Left hindlimb (tissue), 1 donor: ENCODE measurements at places on chromosomes 12 and 14.

- DNase-seq = peak; percentile 34
Measured at GRCh38 chr14:100539003-100539660, 48.1 kb downstream of the BEGAIN start.

GRCh38 chr14:47085678-47086077 lies 434.1 kb upstream of the RPL10L start:
- no peak for DNase-seq

- DNase-seq = no peak
Measured at GRCh38 chr12:124364543-124364942, 69.7 kb downstream of the RFLNA start.

- no peak for DNase-seq
Measured at GRCh38 chr12:54427106-54427505, 8.0 kb upstream of the ITGA5 start.

DNA sequence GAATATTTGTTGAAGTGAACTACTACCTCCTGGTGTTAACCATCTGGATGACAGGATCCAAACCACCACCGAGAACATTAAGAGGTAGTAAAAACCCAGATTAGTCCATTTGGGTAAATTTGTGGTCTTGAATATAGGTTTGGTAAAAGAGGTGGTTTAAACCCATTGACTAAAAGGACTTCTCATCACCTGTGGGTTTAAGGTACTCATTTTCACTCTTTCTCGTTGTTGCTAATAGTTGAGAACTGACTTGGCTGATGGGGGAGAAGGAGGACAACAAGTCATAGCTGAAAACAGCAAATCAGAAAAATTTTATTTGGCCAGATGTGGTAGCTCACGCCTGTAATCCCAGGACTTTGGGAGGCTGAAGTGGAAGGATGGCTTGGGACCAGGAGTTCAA lies 59.2 kb downstream of the ACADS start:
- DNase-seq = no peak

- no peak for DNase-seq
Measured at GRCh38 chr12:44504799-44505198, 371.3 kb downstream of the NELL2 start.

DNA sequence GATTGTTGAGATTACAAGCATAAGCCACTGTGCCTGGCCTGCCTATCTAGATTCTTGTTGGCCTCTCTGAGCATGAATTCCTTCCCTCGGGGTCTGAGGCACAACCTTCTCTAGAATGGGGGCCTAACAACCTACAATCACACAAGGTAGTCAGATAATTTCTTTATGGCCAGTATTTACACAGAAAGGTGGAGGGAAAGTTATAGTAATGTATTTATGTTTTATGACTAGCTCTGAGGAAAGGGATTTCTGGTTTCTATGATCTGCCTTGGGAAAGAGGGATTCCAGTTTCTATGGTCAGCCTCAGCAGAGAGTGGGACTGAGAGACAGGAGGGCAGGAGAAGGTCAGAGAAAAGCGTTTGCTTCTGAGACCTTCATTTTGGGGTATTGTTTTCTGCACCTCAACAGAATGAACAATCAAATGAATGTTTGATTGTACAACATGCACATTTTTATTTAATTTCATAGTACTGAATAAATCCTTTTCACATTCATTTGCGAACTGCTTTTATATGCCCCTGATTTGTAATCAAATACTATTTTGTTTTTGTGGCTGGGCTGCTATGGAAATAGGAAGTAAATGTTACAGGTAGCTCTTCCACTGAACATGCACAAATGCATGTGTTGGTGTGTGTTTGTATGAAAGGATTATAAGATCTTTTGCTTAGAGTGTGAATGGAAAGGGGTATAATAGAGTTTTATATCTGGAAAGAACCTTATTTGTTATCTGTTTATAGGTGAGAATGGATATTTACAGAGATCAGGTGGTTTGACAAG lies 499.7 kb upstream of the RGS6 start:
- no peak for DNase-seq

- no peak for DNase-seq
Measured at GRCh38 chr14:59981564-59981963, 61.6 kb downstream of the LRRC9 start.

DNA sequence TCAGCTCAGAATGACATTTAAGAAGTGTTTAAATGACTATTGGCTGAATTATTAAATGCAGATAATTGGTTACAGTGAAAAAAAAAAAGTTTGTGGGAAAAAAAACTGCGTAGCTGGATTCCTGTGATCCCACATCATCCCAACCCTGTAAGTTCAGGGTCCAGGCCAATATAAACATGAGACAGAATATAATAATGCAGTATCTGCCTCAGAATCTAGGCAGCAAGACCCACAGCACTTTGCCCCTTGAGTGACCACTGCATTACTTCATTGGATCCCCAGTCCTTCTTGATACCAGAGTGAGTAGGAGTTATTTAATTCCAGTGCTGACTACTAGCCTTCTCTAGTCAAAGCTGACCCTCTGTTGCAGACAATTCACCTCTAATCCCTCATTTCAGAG lies 272.6 kb downstream of the CCER1 start:
- DNase-seq = no peak

DNA sequence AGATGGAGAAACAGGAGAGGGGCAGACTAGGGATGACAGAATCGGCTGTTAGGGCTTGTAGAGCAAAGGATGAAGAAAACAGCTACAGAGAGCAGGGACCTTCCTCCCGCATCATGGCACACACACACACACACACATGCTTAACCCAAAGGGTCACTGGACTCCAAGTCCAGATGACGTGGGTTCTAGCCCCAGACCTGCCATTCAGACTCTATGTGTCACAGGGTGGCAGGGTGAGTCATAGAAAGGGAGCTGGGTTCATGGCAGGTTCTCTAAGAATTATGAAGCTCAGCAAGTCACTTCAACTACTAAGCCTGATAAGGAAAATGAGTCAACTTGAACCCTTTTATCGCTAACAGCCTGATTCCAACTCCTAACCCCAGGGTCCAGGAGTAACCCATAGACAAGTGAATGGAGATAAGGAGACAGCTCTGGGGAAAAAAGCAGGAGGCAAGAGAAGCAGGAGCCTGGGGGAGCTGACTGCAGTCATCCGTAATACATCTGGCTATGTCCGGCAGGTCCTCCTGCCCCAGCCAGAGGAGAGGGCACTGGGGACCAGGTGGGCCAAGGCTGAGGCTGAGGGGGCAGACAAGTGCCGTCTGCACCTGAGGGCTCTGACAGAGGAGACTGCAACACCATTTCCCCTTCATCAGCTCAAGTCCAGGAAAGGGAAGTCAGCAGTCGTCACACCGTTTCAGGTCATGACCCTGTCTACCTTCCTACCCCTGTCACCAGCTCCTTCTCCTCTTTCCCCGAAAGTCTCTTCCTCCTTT lies 3.6 kb upstream of the TNFRSF1A start:
- no peak for DNase-seq

- no peak for DNase-seq
Measured at GRCh38 chr12:113955109-113955970, 10.8 kb downstream of the RBM19 start.

DNA sequence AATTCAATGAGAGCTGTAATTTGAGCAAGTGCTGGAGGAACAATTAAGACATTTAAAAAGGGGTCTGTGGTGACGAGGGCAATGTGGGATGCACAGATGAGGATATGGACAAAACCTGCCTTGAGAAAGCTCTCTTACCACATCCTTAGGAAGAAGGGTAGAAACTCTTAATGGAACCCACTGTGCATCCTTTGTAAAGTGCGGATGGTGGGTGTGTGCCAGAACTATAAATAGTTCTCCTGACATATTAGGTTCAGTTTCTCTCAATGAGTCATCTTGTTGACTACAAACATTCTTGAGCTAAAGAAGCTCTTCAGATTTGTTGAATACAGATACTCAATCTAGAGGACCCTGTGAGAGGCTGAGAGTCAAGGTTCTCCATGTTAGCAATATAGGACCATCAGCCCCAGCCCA lies 106.1 kb upstream of the ANO4 start:
- DNase-seq = no peak

DNA sequence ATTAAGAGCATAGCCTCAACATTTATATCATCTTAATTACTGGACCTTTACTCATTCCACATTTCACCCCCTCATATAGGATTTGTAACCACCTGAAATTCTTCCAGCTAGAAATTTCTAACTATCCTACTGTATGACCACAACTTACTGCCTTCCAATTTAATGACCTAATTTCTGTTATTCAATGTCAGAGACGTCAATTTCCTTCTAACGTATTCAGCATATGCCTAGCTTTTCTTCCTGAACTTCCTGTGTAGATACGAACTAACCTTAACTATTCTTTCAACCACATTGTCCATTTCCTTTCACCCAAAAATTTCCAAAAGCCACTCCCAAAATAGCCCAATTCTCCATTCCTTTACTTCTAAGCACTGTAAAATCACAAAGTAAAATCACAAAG lies 108.0 kb downstream of the EEA1 start:
- no peak for DNase-seq
